ENCODE measurements at places on chromosomes 5 and 9.
A peak's percentile ranks its signal among the peaks of the same experiment; 100 is the strongest.

DNA sequence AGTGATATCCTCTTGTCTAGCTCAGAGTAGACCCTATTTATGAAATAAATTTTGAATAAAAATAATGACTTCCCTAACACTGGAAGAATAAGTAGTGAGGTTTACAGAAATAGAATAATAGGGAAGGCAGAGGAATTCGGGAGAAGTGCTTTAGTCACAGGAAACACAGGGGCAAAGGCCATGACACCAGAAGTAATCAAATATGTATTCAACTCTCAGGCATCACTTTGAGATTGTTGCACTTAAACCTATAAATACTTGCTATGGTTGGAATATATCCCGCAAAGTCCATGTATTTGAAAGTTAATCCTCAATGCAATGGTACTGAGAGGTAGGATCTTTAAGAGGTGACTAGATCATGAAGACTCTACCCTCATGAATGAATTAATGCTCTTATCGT is 166.8 kb downstream of the YIPF5 start:
- no peak for DNase-seq

DNA sequence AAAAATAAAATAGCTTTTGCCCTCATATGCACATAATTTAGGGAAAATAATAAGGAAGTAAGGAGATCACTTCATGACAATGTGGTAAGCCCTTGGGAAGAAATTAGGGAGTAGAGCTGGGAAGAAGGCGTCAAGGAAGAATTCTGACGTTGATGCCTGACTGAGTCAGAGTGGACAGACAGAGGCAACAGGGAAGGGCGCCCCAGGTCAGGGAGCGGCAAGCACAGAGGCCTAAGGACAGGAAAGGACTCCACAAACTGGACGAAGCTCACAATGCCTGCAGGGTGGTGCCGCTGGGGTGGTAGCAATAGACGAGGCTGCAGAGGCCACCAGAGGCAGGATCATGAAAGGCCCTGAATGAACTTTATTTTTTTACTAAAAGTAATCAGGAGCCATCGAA is 7.6 kb downstream of the DRD1 start:
- DNase-seq: no peak

DNA sequence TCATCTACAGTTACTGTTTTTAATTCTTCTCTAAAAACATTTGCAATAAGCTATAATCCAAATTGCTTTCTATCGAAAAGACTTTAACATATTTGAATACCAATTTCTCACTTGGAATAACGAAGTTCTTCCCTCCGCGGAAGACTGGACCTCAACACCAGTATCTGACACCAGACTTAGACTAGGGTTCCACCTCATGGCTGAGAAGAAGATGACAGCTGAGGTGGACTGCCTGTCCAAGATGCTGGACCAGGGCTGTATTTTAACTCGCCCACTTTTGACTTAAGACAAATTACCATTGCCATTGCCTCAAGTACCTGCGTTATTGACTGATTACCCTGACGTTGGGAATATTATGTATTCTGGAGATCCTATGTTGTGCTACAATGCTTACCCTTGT is 34.1 kb downstream of the ZMAT2 start:
- DNase-seq: no peak

GRCh38 chr5:93606382-93606752 is 23.3 kb downstream of the NR2F1 start:
- DNase-seq: no peak

DNA sequence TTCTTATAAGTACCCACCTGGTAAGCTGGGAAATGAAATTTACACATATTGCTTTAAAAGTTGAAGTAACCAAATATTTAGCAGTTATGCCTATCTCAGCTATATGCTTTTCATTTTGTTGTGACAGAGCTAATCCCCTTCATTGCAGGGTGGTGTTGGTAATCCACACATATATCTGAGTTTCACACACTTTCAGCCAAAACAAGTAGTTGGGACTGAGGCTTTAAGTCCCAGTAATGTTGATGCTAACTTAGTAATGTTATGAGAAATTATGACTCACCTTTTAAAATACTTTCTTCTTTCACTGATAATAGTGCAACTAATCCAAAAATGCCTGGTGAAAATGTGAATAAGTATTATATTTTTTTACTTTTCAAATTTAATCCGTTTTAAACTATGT is 19.2 kb upstream of the RICTOR start:
- no peak for DNase-seq

- DNase-seq: peak; percentile 77
Observed at GRCh38 chr9:91415290-91415689, 8.3 kb downstream of the NFIL3 start.

GRCh38 chr9:91155181-91155580 is 206.5 kb downstream of the AUH start:
- no peak for DNase-seq

DNA sequence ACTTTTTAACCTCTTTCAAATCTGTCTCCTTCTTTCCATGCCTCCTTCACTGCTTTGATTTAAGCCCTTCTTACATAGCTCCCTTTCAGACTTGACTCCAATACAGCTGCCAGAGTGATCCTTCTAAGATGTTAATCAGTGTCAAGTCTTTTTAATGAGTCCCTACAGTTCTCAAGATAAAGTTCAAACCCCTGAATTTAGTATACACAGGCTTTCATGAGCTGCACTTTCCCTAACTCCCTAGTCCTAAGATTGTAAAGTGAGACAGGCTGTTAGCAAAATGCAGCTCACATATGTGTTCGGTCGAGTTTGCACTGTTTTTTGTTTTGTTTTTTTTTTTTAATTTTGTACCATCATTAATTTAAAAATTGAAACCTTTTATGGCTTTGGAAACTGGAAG is 190.4 kb upstream of the VCAN start:
- DNase-seq: no peak

DNA sequence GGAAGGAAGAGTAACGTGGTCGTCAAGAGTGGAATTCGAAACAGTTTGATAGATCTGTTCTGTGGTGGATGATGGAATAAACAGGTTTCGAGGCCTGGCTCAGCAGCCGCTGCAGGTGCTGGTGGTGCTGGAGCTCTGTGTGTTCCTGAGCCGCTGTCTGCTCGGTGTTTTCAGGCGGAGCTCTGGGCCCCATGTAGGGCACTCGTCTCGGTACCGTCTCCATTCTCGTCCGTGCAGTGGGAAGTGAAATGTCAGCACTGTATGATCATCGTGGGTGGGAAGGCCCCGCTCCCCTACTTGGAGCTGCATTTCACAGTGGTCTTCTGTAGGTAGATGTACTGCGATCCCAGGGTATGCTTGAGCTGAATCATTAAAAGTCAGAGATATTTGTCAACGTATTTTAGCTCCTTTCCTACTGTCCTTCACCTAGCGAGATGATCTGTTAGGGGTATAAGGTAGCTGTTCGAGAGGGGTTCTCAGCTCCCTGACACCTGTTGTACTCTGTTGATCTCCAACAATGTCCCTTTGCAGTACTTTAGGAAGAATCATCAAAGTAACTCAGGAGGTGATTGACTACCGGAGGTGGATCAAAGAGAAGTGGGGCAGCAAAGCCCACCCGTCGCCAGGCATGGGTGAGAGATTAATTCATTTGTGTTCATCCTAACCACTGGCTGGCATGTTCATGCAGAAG is 35.9 kb downstream of the TENT4A start:
- no peak for DNase-seq

DNA sequence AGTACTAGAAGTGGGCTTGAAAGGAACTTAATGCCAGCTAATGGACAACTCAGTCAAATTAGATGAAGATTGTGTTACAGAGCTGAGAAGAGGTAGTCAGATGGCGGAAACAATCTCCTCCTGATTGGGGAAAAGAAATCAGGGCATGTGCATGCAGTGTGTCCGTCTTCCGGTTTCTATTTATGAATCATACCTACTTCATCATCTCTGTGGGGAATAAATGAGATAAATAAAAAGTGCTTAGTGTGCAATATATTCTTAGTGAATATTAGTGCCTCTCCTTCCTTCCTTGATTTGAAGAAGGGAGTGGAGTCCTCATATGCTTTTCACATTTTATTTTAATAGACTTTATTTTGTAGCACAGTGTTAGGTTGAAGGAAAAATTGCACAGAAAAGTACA is 108.7 kb upstream of the NFIL3 start:
- DNase-seq: no peak

GRCh38 chr9:114033397-114034103 is 44.5 kb downstream of the AMBP start:
- DNase-seq: no peak

DNA sequence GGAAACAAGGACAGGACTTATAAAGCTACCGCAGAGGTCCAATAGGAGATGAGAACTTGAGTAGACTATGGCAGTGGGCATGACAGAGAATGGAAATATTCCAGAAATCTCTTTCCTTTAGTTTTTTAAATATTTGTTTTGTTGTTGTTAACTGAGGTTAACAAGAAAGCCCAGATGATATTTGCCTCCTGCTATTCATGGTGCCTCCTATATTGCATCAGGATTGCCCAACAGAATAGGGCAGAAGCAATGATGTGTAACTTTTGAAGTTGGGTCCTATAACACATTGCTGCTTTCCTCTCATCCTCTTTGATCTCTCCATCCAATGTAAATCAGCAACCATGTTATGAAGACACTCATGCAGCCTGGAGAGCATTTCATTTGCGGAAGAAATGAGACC is 42.8 kb downstream of the PDE4D start:
- DNase-seq: no peak

DNA sequence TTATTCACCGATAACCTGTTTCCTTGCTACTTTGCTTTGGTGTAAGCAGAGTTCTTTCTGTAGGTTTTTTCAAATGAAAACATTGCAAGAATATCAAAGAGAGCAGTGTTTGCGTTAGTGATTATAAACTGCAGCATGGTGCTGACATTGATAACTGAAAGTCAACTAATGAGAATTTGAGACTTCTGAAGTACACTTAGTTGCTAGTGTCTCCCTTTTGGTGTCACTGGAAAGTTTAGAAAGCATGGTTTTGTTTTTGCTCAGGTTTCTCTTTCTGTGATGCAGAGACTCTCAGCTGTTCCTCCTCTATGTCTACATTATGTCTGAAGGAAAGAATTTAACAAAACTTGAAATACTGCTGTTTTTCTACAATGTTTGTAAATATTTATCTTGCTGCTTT is 80.2 kb upstream of the ZNF169 start:
- DNase-seq: peak; percentile 63

DNA sequence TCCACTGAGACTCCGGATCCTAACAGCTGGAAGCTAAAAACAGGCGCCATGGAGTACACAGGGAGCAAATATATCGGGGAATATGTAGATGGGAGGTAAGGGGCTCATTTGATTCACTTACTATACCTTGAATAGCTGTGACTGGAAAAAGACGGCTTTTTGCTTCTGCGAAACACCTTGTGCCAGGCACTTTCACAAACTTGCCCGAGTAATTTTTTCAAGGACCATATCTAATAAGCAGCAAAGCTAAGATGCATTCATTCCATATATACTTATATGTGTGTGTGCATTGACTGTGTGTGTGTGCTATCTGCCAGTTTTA is 178 bp downstream of the MORN5 start:
- DNase-seq: no peak

- DNase-seq: no peak
Observed at GRCh38 chr5:79093762-79094161, 17.8 kb upstream of the BHMT start.

GRCh38 chr5:61332358-61332749 is 296 bp downstream of the ZSWIM6 start:
- peak; percentile 12 for DNase-seq

DNA sequence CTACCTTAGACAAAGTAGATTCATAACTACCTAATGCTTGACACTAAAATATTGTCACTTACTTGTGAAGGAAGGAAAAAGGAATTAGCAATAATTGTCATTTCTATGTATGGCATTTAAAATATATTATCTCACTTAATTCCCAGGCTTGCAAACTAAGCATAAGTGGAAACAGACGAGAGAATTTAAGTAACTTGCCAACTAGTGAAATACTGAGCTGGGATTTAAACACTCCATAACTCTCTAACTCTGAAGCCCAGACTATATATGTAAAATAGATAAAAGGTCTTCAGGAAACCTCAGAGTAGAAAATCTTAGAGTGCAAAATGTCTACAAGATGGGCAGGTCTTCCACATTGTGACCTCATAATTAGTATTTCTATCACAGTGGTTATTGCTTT is 257.8 kb downstream of the SAXO1 start:
- no peak for DNase-seq

DNA sequence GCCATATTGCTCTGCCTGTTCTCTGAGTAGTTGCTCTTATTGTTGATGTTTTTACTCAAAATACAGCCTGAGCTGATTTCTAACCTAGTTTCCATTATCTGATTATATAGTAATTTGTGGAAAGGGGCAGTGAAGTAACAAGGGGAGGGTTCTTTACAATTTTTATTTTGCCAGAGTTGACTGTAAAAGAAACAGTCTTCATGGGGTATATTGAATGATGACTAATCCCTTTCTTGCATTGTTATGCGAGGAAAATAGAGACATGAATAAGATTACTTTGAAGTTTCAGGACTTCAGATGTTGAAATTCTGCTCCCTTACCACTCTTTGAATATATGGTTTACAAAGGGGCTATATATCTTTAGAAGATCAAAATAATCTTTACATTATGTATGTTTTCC is 9.1 kb upstream of the LRRC70 start:
- DNase-seq: peak; percentile 63

GRCh38 chr5:141528291-141528984 is 39.6 kb downstream of the PCDHGC5 start:
- no peak for DNase-seq

- no peak for DNase-seq
Observed at GRCh38 chr5:30103052-30103451, 1090.4 kb upstream of the CDH6 start.

- DNase-seq: no peak
Observed at GRCh38 chr5:127834094-127834531, 130.9 kb downstream of the CCDC192 start.

- no peak for DNase-seq
Observed at GRCh38 chr5:170228762-170229435, 3.9 kb upstream of the C5orf58 start.

GRCh38 chr5:95848701-95849100 is 26.2 kb upstream of the GLRX start:
- no peak for DNase-seq

GRCh38 chr5:63398346-63398745 is 563.9 kb downstream of the HTR1A start:
- no peak for DNase-seq

- no peak for DNase-seq
Observed at GRCh38 chr5:149151717-149152116, 10.4 kb downstream of the ABLIM3 start.

GRCh38 chr5:173312821-173313220 is 15.4 kb downstream of the STC2 start:
- DNase-seq: no peak
